ENCODE measurements at places on chromosomes 16 and 17.

- H3K27ac ChIP-seq = no peak overlapping the region
- no peak overlapping the region for H3K4me3 ChIP-seq
- H3K27me3 ChIP-seq = no peaks in the 10 kb centered on the region
- no peak for DNase-seq
- no peaks in the 10 kb centered on the region for H3K4me1 ChIP-seq
These were observed 47.2 kb downstream of the PDPK1 start for GRCh38 chr16:2584729-2585650.

- H3K36me3 ChIP-seq = no peaks in the 10 kb centered on the region
- DNase-seq = no peak
- peaks cover 2% of the 10 kb centered on the region for H3K27me3 ChIP-seq
- H3K4me3 ChIP-seq = no peak overlapping the region
- no peak overlapping the region for H3K27ac ChIP-seq
These were observed 50.3 kb downstream of the ABCC6 start for GRCh38 chr16:16172991-16173390.

DNA sequence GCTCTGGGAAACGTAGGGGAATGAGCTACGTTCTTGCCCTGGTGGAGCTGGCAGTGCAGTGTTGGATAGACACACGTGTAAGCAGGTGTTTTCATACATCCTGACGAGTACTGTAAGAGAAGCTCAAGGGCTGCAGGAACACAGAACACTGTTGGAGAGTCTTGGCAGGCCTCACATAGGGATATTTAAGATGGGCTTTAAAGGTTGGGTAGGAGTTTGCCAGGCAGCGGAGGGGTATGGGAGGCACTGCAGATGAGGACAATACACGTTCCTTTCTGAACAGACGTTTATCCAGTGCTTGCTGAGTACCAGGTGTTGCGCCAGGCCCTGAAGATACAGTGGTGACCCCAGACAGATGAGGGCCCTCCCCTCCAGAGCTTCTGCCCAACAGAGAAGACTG is 6.3 kb downstream of the KDM8 start:
- DNase-seq = no peak
- no peaks in the 10 kb centered on the region for H3K27me3 ChIP-seq
- H3K27ac ChIP-seq = no peak overlapping the region
- peaks cover 12% of the 10 kb centered on the region for H3K4me1 ChIP-seq
- H3K36me3 ChIP-seq = peaks cover 26% of the 10 kb centered on the region

GRCh38 chr17:79160980-79161636 is 86.5 kb downstream of the ENGASE start:
- H3K27me3 ChIP-seq = peaks cover 4% of the 10 kb centered on the region
- no peak overlapping the region for H3K27ac ChIP-seq
- H3K36me3 ChIP-seq = no peaks in the 10 kb centered on the region
- H3K4me1 ChIP-seq = no peaks in the 10 kb centered on the region

DNA sequence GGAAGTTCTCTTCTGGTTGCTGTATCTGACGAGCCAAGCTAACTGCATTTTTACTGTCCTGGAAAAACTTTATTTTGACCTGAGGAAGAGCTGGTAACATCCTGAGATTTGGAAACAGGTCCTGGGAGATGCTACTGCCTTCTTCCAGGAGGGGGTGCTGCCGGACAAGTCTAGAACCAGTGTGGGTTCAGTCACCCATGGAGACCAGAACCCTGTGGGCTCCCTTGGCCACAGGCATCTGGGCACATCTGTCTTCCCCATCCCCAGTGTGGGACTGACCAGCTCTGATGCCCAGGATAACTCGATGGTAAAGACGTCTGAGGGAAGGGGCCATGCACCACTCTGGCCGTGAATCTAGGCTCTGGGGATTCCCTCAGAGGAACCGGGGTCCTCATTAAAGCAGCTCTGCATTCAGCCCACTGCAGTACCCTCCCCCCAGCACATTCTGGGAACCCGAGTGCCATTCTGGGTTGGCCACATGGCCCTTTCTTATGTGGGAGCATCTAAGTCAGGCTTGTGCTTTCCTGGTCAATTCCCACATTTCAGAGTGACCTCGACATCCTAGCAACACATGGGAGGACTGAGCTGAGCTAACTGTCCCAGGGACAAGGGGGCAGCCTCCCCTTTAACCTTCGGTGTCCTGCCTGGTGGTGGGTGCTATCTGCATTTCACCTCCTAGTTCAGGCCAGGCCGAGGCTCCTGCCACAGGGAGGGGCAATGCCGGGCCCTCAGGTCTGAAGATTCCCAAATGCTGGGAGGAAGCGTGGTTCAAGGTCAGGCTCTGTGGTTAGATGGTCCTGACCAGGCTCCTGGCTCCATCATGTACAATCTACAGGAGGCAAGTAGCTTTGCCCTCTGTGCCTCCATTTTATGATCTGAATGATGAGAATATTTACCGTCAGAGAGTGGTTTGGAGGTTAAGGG is 6.4 kb downstream of the C16orf86 start:
- no peaks in the 10 kb centered on the region for H3K27me3 ChIP-seq
- H3K4me1 ChIP-seq = peaks cover 42% of the 10 kb centered on the region
- no peak overlapping the region for H3K4me3 ChIP-seq

DNA sequence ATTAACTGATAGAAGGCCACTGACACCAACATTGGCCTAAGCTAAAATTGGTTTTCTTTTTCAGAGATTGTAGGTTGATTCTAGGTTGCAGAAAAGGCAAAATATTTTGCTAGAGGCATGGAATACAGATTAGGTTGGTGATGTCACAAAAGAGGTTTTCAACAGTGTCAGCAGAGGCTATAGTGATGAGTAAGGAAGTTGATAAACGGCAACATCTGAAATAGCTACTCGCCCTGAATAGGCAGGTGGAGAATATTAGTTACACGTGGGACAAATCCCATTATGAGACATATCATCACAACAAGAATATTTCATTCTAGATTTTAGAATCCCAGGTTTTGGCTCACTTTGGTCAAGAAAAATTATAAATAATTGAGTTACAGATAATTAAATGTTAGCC is 1.5 kb upstream of the TOM1L1 start:
- DNase-seq = no peak
- H3K36me3 ChIP-seq = no peaks in the 10 kb centered on the region
- peaks cover 9% of the 10 kb centered on the region for H3K4me1 ChIP-seq

DNA sequence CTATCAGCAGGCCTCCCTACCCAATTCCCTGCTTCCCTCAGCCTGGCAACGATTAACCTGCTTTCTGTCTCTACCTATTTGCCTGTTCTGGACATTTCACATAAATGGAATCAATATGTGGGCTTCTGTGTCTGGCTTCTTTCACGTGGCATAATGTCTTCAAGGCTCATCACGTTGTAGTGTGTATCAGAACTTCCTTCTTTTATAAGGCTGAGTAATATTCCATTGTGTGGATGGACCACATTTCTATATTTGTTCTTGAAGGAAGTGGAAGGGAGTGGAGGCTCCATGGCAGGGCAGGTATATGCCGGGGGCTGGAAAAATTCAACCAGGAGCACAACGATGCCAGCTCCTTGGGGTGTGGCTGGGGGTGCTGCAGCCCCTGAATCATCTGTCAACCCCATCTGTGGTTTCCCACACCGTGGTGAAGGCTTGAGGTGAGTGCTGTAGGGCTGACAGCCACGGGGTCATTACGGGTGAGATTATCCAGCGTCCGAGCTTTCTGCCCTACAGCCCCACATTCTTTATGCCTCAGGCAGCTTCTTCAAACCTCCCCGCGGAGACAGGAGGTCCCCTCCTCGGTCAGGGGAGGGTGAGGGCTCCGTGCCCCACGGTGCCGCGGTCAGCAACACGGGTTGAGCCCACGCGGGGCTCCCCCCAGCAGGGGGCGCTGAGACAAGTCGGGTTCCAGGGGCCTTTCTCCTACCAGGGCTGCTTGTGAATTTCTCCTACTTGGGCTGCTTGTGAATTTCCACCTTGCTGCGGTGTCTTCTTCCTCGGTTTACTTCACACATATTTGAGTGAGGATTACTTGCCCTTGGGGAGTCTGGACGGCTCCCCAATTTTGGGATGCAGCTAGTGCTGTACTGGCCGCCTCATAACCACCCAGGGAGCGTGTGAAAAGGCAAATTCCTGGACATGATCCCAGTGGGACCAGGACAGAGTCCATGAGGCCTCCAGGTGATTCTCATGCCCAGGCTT is 18.3 kb upstream of the WFIKKN2 start:
- peak; percentile 52 for DNase-seq
- peaks cover 20% of the 10 kb centered on the region for H3K27me3 ChIP-seq
- no peaks in the 10 kb centered on the region for H3K36me3 ChIP-seq
- H3K4me1 ChIP-seq = no peaks in the 10 kb centered on the region

- no peaks in the 10 kb centered on the region for H3K36me3 ChIP-seq
- peaks cover 2% of the 10 kb centered on the region for H3K27me3 ChIP-seq
- H3K27ac ChIP-seq = no peak overlapping the region
- H3K4me1 ChIP-seq = no peaks in the 10 kb centered on the region
- DNase-seq = no peak
- H3K4me3 ChIP-seq = no peak overlapping the region
These were observed 29.4 kb upstream of the ATP2A3 start for GRCh38 chr17:3993493-3994220.

DNA sequence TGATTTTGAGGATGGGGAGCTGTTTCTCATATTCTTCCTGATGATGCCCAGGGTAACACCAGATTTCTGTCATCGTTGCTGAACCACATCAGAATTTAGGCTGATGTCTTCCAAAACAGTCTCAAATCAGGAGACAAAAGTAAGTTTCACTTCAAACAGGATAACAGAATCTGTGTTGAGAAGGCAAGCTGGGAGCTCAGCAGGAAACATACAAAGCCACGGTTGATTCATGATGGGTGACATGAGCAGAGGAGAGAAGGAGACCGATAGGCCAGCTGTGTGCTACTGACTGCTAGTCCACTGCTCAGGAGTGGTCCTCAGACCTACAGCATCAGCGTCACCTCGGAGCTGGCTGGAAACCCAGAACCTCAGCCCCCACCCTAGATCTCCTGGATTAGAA is 62.9 kb upstream of the RCVRN start:
- H3K27ac ChIP-seq = no peak overlapping the region
- no peaks in the 10 kb centered on the region for H3K27me3 ChIP-seq
- H3K36me3 ChIP-seq = no peaks in the 10 kb centered on the region

DNA sequence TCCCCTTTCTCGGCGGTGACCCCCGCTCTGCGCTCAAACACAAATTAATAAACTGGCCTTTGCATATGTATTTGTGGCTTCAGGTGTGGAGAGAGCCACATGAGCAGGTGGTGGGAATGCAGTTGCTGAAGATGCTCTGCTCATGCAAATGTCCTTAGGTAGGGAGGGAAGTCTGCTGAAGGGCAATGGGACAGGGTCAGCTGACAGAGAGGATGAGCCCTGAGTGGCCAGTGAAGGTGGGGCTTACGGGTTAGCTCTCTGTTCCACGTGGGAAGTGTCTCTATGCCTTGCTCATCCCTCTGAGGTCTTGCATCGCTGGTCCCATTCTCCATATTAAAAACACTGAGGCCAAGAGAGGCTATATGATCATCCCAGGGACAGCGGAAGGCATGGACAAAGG is 74.2 kb upstream of the CCL1 start:
- H3K4me1 ChIP-seq = no peaks in the 10 kb centered on the region
- no peak for DNase-seq
- no peak overlapping the region for H3K27ac ChIP-seq
- H3K27me3 ChIP-seq = peaks cover 11% of the 10 kb centered on the region

- peak overlapping the region; percentile 63 for H3K27ac ChIP-seq
- peaks cover 80% of the 10 kb centered on the region for H3K27me3 ChIP-seq
- peak; percentile 18 for DNase-seq
- peaks cover 1% of the 10 kb centered on the region for H3K36me3 ChIP-seq
- H3K4me3 ChIP-seq = peak overlapping the region; percentile 67
These were observed 652 bp downstream of the PRAC2 start for GRCh38 chr17:48723423-48724250.

- no peak for DNase-seq
- H3K4me1 ChIP-seq = no peaks in the 10 kb centered on the region
- H3K36me3 ChIP-seq = no peaks in the 10 kb centered on the region
These were observed 430.5 kb downstream of the RBFOX1 start for GRCh38 chr16:7763111-7763510.

GRCh38 chr17:50832267-50832863 is 3.0 kb upstream of the WFIKKN2 start:
- H3K27me3 ChIP-seq = peaks cover 28% of the 10 kb centered on the region
- no peak for DNase-seq
- H3K27ac ChIP-seq = no peak overlapping the region
- H3K4me3 ChIP-seq = no peak overlapping the region
- no peaks in the 10 kb centered on the region for H3K4me1 ChIP-seq

DNA sequence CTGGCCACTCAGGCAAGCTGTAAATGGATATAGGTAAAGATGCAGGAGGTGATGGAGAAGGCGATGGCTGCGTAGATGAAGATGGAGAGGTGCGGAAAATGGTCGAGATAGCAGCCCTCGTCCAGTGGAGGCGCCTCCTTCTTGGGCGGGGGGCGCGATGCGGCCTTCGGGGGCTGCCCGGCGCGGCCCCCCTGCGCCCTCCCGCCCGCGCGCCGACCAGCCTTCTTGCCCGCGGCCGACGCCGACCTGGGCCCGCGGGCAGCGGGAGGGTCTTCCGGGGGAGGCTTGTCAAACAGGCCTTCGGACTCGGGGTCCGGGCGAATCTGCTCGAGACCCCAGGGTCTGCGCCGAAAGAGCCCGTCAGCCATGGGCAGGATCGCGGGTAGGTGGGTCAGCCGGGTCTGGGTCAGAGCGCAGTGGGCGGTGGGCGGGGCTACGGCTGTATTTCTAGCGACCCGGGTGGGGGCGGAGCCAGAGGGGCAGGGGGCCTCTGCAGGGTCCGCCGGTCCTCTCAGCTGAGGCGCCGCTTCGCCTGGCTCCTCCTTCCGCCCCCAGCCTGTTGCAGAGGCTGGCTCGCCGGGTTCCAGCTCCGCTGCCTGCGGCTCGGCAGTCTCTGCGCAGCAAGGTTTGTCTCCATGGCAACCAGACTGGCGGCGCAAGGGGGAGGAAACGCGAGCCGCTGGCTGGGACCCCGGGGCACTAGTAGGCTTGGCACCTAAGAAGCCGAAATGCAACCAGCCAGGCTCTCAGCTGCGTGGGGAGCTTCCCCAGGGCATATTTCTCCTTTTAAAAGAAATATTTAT is 14.4 kb downstream of the MIS12 start:
- peaks cover 2% of the 10 kb centered on the region for H3K27me3 ChIP-seq
- H3K4me1 ChIP-seq = peaks cover 20% of the 10 kb centered on the region
- peaks cover 9% of the 10 kb centered on the region for H3K36me3 ChIP-seq
- H3K4me3 ChIP-seq = peak overlapping the region; percentile 90
- DNase-seq = peak; percentile 63

- DNase-seq = no peak
- no peaks in the 10 kb centered on the region for H3K36me3 ChIP-seq
- H3K4me3 ChIP-seq = no peak overlapping the region
- H3K4me1 ChIP-seq = peaks cover 4% of the 10 kb centered on the region
- H3K27ac ChIP-seq = no peak overlapping the region
These were observed 60.1 kb upstream of the MRTFB start for GRCh38 chr16:14011001-14011400.

- no peaks in the 10 kb centered on the region for H3K27me3 ChIP-seq
- DNase-seq = no peak
- no peaks in the 10 kb centered on the region for H3K4me1 ChIP-seq
- no peak overlapping the region for H3K4me3 ChIP-seq
- H3K36me3 ChIP-seq = no peaks in the 10 kb centered on the region
These were observed 724.2 kb upstream of the CDH8 start for GRCh38 chr16:62760398-62760797.

Measured in activated B cell treated with CpG ODN at 0.5 μM for 24 hours (primary cell).